Naive thymus-derived CD8-positive, alpha-beta T cell (primary cell): ENCODE measurements at places on chromosomes 5 and 9.

DNA sequence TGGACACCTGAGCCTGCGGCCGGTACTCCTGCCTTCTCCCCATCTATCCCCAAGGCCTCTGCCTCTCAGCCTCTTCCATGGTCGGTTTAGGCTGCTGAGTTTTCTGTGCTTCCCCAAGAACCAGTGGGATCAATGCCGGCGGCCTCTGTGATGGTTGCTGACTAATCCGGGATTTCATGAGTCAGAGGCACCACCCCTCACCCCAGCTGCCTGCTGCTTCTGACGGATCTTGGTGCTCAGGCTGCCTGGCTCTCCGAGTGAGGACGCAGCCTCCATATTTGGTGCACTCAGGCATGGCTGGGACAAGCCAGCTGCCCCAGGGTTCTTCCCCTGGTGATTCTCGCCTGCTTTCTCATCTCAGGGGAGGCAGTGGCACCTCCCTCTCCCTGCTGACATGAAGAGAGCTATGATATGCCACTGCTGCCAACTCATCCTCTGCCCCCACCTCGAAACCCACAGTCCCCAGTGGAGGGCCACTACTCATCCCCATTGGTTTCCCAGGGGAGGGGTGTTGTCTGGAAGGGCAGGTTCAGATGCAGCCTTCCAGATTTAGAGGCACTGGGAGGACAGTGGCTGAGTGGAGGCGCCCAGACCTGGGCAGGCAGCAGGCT, 3.3 kb upstream of the MAN1B1 start:
- DNase-seq, result no peak

- DNase-seq, result no peak
Measured at GRCh38 chr9:108599571-108599970, 256.2 kb downstream of the ACTL7B start.

- DNase-seq, result no peak
Measured at GRCh38 chr9:100580257-100580656, 2.4 kb downstream of the CAVIN4 start.

- no peak for DNase-seq
Measured at GRCh38 chr5:42015681-42016080, 90.6 kb downstream of the FBXO4 start.
